ENCODE measurements at places on chromosomes 12 and 14. TPM values are rescaled to one million over a fixed set of nuclear protein-coding genes. Genes with fewer than 3 reads are reported as not detected.
A peak's percentile ranks its signal among the peaks of the same experiment; 100 is the strongest.

GRCh38 chr12:45464699-45465098 lies 248.8 kb downstream of the ANO6 start:
- no peak for DNase-seq

- DNase-seq: no peak
Measured at GRCh38 chr12:68617160-68617926, 6.6 kb downstream of the RAP1B start.

- no peak for DNase-seq
Measured at GRCh38 chr14:39469094-39469710, 37.0 kb upstream of the FBXO33 start.

DNA sequence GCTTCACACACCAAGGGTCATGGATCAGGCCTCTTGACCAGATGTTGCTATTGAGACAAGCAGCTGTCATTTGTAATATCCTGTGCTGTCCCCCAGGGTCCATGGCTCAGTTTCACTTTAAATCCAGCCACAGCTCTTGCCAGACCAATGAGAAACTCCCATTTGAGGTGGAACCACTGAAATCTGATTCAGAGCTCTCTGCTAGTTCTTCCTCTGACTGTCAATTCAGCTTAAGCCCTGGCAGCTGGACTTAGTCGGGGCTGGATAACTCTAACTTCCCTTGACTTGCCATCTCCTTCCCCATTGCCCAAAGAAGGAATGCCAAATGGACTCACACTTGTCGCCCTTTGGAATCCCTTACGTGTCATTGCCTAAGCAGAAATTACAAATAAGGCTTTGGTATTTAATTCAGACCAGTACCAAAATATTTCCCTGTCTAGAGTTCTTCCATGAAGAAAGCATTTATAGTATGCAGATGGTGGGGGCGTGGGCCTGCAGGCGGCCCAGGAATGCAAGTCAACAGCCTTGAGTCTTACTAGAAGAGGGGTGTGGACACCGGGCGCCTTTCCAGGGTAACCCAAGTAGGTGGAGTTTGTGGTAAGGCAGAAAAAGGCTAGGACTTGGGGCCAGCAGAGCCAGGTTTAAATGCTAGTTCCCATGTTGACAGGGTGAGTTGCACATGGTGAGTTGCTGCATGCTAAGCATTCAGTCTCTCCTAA lies 96.9 kb upstream of the TMPO start:
- peak; percentile 94 for DNase-seq

CPNE6 gene
- 2.2 TPM for total RNA-seq

CAPS2 gene
- total RNA-seq: 12.4 TPM

MMP17 gene
- 4.3 TPM for total RNA-seq

SLC25A47 gene
- 0.20 TPM for total RNA-seq

Measured in mucosa of gallbladder (tissue), 1 donor.